ENCODE measurements at places on chromosomes 5 and 9.

GRCh38 chr9:113645227-113645977, 181.9 kb downstream of the RGS3 start:
- DNase-seq: no peak

DNA sequence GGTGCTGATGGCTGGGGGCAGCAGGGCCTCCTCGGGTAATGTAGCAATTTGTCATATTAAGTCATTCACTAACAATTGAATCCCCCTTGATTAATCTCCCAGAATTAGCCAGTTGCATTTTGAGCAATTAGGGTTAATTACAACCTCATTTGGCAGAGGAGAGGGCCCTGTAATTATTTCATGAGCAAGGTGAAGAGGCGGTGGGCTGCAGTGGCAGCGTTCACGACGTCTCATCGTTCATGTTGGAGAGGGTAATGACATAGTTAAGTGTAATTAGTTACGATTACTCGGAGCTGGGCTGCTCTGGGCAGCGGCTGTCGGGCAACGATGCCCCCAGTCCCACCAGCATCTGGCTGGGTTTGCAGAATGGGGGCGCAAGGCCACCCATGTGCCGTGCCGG, 46.0 kb downstream of the NEK6 start:
- DNase-seq: no peak

DNA sequence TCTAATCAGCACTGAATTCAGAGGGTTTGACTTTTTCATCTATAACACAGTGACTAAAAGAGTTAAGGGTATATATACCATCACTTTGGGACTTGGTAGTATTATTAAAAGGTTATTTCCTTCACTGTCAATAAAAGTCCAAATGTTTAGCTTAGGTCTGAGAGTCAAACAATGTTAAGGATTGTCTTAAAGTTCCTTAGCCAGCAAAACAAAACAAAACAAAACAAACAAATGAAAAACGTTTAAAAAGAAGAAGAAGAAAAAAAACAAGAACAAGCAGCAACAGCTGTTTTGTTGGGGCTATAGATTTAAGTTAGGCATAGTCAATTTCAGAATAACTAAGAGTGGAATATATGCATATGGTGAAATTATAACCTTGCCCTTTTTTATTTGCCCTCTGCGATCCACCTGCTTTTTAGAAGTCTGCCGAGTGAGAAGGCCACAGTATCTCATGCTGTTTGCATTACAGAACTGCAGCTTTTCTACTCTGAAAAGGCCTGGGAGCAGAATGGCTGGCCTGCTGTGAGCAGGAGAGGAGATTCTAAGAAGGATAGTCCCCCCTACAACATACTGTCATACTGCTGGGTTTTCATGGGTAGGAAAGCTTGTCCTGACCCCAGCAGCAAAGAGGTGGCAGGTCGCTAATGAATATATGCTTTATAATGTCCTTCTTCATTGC, 141.7 kb downstream of the NTRK2 start:
- no peak for DNase-seq

- DNase-seq: no peak
These were observed 221.4 kb downstream of the SNX18 start for GRCh38 chr5:54738973-54739367.

DNA sequence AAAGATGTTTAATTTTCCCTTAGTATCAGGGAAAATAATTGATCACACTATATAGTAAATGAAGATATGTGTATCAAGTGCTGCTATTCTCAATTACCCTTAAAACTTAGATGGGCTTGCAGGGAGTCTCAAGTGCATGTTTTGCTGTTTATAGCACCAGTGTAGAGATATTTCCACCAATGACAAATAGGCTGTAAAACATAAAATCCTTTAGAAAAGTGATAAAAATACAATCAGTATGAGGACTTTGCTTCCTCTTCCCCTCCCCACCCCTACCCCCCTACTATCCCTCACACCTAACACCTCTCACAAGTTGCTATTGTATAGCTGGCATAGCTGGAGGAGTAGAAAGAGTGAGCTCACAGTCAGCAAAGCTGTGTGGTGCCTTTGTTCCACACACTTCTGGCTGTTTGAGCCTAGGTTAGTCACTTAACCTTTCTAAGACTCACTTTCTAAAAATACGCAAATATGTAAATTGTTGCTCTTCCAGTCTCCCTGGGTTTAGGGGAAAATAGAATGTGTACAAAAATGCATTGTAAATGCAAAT, 93.1 kb downstream of the PDE4D start:
- DNase-seq: no peak

DNA sequence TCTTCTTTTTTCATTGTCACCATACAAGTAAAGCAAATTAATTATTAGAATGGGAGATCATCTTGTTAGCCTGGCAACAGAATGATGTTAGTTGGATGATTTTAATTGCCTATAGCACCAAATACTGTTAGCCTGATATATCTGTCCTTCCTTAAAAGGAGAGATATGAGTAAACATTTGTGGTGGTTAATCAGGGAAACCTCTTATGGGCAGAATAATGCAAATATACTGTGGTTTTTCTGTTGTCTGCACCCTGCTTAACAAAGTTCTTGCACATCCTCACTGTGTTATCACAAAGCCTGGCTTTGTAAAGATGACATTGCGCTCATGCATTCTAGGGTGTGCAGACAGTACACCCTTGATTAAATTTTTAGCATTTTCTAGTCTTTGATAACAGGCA, 254.9 kb upstream of the SMC2 start:
- no peak for DNase-seq

DNA sequence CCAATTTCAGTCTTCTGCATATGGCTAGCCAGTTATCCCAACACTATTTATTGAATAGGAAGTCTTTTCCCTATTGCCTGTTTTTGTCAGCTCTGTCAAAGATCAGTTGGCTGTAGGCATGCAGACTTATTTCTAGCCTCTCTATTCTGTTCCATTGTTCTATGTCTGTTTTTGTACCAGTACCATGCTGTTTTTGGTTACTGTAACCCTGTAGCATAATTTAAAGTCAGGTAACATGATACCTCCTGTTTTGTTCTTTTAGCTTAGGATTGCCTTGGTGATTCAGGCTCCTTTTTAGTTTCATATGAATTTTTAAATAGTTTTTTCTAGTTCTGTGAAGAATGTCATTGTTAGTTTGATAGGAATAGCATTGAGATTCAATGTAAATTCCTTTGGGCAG, 104.9 kb upstream of the SLCO6A1 start:
- DNase-seq: no peak

DNA sequence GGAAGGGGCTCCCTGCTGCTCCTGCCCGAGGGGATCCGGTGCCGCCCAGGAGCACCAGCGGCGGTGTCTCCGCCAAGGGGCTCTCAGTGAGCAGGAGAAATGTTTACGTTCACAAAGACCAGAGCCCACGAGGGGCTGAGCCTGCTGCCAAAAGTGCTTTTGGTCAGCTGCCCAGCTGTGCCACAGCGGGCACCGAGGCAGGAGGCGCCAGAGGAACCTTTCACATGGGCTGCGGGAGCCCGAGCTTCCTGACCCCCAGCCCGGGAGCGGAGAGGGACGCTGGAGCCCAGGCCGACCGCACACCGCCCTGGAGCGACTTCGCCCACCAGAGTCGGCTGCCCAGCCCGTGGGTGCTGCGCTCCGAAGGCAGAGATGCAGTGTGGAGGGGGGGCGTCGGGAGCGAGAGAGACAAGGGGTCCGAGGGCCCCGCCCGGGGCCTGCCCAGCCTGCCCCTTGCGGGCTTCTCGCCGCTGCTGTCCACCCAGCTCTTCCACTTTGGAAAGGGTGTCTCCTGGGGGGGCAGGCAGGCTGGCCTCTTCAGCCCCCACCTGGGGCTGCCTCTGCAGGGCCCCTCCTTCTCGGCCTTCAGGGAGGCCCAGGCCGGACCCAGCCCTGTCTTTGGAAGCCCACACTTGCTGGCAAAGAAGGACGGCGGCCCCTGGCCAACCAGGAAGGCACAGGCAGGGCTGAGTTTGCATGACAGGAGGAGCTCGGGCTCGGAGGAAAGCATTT, 7.9 kb downstream of the PPP1R26 start:
- DNase-seq: no peak

DNA sequence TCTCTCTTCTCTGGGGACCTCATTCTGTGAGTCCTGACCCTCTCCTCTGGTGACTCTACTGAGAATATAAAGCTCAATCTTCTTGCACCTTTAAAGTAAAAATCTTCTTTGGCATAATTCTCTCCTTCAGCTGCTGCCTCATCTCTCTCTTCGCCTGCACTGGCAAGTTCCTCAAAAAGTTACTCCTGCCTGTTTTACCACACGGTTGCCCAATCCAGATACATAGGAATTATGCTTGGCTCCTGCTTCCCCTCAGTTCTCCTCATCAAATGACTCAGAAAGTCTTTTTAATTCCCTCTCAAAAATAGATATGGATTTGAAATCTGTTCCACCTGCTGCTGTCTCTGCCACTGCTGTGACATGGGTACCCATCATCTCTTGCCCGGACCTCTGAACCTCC, 14.4 kb upstream of the HRCT1 start:
- DNase-seq: peak; percentile 78

DNA sequence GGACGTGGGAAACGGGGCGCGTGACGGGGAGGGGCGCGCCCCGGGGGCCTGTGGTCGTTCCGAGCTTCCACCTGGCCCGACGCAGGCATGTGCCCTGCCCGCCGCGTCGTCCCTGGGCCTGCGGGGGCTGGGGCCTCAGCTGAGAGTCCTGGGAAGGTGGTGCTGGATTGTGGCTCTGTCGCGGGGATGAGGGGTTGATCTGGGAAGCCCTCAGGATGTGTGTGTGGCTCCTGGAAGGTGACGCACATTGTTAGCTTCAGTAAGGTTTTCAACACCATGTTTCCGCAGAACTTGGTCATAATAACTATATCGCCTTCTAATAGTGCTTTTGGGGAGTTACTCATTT, 589.1 kb downstream of the MTRR start:
- DNase-seq: peak; percentile 9

GRCh38 chr5:158832096-158832685, 267.5 kb downstream of the EBF1 start:
- no peak for DNase-seq

DNA sequence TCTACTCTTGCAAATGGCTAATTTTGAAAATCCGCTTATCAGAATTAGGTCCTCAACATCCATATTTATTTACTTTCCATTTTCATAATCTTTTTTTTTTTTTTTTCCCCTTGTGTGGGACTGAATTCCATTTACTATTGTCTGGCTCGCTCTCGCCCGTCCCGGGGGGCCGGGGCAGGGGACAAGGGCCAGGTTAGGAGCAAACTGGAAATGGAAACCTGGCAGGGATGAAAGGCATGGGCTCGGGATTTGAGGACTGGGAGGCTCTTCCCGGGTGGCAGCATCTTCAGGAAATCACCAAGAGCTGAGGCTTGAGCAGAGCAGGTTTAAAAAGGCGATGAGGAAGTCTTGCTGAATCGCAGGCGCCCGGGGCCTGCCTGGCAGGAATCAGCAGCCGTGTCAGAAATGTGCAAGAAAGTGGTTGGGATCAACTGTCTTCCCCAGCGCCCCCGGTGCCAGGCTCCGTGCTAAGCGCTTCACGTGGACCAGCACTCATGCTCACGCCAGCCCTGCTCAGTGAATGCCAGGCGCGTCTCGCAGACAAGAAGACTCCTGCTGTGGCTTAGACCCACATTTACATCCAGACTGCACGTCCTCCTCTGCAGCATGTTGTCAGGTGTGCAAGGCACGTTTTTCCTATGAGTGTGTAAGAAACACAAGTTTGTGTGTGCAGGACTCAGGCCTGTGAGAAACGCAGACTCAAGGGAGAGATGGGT, 66.3 kb upstream of the UNC5A start:
- peak; percentile 16 for DNase-seq

DNA sequence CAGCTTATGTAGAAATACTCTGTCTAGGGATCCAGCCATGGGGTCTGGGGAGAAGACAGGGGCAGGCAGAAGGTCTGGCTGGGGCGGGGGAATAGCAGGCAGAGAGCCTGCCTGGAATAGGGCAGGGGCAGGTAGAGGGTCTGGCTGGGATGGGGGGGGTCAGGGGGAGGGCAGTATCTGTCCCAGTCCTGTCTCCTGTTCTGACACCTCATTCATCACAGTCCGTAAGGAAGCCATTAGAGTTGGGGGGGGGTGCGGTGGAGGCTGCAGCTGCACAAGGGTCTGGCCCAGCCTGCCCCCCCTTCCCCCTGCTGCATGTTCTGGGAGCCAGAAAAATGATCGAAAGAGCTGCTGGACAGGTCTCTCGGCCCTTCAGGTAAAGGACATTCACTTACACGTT, 32.6 kb downstream of the CNTFR start:
- DNase-seq: no peak

- no peak for DNase-seq
These were observed 25.3 kb upstream of the SIL1 start for GRCh38 chr5:139223481-139223880.

- no peak for DNase-seq
These were observed 129.0 kb upstream of the WWC1 start for GRCh38 chr5:168162464-168162863.

DNA sequence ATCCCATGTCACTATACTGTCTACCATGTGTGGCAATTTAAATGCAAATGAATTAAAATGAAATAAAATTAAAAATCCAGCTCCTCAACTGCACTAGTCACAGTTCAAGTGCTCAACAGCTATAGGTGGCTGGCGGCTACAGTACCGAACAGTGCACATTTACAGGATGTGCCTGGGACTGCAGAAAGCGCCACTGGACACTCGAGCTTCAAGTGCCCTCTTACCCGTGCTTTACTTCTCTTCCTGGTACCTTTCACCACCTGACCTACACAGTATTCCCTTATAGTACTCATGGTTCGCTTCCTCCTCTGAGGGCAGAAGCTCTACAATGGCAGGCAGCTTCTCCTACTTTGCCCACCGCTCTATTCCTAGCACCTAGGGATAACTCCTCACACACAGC, 166.6 kb downstream of the FANCC start:
- DNase-seq: no peak

DNA sequence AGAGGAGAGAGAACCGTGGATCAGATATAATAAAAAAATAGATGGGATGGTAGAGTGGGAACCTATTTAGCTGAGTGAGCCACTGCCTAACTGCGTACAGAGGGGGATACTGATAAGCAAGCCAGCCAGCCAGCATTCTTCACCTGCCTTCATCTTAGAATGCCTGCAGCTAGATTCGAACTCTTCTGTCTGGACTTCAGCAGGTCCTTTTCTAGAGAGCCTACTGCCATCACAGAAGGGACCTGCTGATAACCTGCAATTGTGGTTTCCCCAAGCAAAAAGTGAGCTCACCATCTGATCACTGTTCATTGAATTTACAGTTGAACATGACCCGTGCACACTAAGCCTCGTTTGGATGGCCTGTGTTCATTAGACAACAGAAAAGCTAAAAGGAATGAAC, 109.4 kb downstream of the CDC42SE2 start:
- DNase-seq: no peak

DNA sequence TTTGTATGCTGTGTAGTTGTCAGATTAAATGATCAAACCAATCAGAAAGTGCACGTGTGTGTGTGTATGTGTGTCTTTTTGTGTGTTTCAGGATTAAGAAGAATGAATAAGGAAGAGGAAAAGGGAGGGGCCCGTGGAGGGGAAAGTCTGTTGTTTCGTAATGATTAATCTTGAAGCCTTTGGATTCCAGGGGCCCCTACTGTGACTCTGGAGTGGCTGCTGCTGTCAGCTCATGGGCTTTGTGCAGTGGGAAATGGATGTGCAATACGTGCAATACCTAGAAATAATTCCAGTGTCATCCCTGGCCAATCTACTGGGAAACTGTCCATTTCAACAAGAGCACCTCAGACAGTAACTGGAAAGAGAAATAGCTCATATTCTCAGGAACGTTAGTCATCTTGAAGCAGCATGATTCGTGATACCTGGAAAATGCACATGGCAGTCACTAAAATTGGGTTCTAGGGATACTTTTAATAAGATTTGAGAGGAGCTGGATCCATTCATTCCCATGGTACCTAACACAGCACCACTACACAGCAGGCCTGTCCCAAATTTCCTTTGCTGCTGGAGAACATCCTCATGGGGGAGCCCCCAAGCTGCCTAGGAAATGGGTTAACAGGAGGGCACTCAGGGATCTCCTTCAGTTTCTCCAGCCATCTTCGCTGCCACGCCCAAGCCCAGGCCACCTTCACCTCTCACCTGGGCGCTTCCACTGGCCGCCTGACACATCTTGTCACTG, 186.3 kb downstream of the NR3C1 start:
- peak; percentile 41 for DNase-seq

Measured in suppressor macrophage (primary cell).